Testis (tissue), 5 donors: ENCODE measurements at places on chromosomes 13 and 19.

DNA sequence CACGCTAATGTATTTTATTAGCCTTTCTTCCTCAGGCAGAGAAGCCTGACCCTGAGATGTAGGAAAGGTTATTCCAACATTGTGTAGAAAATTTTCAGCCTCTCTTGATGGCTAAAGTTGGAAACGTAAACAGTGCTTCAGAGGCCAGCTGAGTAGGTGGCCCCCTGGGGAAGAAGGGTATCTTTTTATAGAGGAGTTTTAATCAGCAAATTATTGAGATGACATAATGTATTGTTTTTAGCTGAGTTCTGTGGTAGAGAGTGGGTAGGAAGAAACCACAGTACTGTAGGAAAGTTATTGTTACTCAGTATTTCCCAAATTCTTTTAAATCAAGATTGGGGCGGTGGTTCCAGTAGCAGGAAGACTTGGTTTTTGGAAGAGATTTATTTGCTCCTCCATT lies 268.8 kb downstream of the DLEU7 start:
- no peak for DNase-seq

- DNase-seq = no peak
These were observed 10.5 kb downstream of the XRCC1 start for GRCh38 chr19:43564800-43565199.

DNA sequence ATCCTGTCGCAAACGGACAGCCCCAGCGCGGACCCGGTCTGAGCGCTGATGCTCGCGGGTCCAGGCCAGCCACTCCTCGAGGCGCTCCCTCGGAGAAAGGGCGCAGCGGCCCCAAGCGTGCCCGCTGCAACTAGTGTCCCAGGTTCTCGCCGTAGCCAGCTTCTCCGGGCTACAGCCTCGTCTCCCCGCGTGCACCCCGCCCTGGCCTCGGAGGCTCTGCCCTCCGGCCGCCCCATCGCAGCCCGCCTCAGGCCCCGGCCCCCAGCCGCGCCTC lies 487 bp downstream of the FLT1 start:
- DNase-seq = no peak

- no peak for DNase-seq
These were observed 721.0 kb downstream of the PCDH9 start for GRCh38 chr13:66509175-66509574.

DNA sequence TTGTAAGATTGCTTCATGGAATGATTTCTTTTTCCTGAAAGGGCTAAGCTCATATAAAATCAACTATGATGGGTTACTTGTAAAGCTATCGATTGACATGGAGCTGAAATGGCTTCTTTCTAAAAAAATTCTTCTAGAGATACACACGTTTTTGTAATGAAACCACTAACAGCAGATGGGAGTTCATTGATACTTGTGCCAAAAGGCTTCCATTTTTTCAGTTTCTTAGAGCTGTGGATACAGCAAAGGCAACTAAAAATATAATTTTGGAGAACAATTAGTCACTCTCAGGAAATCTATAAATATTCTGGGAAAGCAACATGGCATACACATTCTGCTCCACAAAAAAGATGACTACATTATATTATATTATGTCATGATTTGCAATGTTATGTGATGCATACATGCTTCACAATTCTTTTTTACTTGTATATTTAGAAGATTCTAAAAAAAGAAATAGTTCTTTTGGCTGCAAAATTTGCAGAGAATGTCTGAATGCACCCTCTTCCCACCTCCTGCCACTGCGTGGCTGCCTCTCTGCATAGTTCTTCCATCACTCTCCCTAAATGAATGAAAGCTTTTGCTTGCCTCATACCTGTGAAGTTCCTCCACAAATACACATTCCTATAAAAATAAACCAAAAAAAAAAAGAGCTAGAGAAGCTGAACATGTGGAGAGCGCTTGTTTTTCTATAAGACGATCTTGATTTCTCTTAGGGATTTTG lies 802.5 kb downstream of the EFNB2 start:
- no peak for DNase-seq

- DNase-seq = no peak
These were observed 24.0 kb downstream of the USP12 start for GRCh38 chr13:27147530-27148170.

GRCh38 chr13:75391432-75392100 lies 90.4 kb downstream of the TBC1D4 start:
- no peak for DNase-seq

- DNase-seq = no peak
These were observed 26.8 kb downstream of the UBAC2 start for GRCh38 chr13:99227331-99227900.

- DNase-seq = no peak
These were observed 205.4 kb downstream of the PDS5B start for GRCh38 chr13:32791545-32792172.

DNA sequence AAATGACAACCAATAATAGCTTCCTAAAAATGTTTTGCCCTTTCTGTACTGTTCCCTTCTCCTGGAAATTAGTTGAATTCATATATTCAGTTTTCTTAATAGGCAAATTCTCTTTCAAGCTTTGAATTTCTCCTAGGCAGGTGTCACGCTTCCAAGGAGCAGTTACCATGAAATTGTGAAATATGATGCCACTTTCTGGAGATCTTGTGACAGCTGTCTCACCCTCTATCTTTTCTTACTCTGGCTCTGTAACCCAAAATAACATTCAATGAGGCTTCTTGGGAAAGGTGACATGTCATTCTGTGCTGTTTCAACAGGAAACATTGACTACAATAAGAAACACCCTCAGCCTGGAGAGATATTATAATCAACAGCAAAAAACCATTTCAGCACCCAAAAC lies 80.3 kb upstream of the MRI1 start:
- DNase-seq = no peak

DNA sequence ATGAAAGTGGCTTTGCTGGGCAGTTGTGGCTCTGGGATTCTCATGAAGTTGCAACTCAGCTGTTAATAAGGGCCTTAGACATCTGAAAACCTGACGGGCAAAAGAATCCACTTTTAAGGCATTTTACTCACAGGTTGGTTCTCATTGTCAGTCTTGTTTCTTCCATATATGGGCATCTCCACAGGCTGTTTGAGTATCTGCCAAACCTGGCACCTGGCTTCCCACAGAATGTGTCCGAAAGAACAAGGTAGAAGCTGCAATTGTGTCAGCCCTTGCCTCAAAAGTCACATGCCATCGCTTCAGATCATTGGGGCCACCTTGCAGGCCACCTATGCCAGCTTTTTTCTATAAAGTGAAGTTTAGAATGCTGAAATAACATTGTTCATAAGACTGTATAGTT lies 102.4 kb downstream of the KCTD12 start:
- no peak for DNase-seq

- DNase-seq = no peak
These were observed 365.8 kb downstream of the MTUS2 start for GRCh38 chr13:29185926-29186325.

DNA sequence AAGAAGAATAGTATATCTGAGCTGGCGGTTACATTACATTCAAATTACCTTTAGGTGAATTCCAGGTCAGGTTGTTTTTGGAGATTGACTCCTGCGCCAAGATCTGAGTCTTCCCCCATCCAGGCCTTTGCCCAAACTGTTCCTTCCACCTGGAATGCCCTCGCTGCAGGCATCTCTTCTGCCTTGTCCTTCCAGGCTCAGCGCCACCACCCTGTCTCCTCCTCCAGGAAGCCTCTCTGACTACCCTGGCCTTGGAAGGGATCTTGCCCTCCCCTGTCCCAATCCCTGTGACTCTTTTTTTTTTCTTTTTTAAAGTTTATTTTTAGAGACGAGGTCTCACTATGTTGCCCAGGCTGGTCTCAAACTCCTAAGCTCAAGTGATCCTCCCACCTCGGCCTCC lies 1.7 kb upstream of the HOMER3 start:
- no peak for DNase-seq

DNA sequence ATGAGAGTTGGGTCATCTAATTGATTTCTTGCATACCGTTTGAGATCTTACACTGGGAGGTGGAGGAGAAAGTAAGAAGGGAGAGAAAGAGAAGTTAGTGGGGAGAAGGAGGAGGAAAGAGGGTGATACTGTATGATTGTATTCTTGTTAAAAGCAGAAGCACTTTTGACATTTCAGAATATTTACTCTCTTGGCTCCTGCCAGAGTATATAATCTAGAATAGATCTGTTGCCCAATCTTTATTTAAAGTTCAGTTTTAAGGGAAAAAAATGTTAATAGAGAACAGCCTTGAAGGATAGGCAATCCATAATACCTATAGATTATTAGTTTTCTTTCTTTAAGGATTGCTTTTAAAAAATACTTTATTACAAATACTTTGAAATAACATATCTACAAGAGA lies 41.5 kb downstream of the PDS5B start:
- no peak for DNase-seq

DNA sequence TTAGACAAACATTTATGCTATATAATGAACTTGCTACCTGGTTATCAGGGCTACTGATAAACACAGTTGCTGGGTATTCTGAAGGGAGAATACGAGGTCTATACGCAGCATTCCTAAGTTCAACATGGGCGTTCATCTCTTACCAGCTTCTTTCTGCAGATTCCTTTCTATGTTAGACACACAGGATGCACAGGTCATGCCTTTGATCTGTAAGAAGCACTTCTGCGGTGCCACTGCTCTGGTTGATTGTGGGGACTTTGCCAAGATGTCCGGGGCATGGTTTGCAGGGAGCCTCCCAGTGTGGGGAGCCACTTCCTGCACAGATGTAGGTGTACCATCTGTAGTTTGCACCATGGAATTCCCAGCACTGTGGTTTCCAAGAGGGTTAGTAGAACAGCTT lies 40.9 kb downstream of the ATP7B start:
- DNase-seq = no peak

GRCh38 chr19:45451131-45451849 lies 16.5 kb upstream of the FOSB start:
- peak; percentile 51 for DNase-seq

DNA sequence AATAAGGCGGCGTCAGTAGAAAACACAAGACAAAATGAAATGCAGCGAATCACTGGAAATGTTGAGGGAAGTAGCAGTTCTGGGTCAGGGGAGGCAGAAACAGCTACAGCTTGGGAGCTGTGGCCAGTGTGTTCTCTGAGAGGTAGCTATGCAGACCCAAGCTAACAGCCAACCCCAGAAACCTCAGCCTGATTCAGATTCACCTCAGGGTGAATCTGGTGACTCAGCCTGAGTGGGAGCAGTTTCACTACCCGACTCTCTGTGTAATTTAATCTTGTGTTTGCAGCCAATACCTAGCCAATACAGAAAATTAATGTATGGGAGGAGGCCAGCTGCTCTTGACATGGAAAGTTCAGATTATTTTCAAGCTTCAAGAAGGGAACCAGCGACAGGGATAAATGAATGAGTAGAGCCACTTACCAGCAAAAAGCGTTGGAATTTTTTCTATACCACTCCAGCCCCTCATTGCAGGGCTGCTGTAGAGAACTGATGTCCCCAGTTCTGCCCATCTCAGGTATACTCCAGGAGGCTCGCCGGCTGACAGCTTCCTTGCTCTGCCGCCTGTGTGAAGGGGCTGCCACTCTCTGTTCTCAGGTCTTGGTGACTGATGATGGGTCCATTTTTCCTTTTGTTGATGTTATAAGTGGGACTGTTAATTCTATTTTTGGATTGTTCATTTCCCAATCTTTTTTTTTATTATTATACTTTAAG lies 8.9 kb downstream of the IGFL3 start:
- DNase-seq = no peak

- no peak for DNase-seq
These were observed 44.1 kb downstream of the CCNE1 start for GRCh38 chr19:29855741-29856500.

- DNase-seq = peak; percentile 55
These were observed 9.4 kb downstream of the LTBP4 start for GRCh38 chr19:40610396-40611064.

GRCh38 chr13:41985788-41986508 lies 25.0 kb upstream of the VWA8 start:
- DNase-seq = no peak

GRCh38 chr13:48138270-48138669 lies 43.4 kb upstream of the MED4 start:
- no peak for DNase-seq

GRCh38 chr13:40169476-40169875 lies 497.0 kb downstream of the FOXO1 start:
- DNase-seq = no peak

- DNase-seq = no peak
These were observed 298.3 kb downstream of the DIAPH3 start for GRCh38 chr13:59865398-59865797.

GRCh38 chr19:29526730-29527499 lies 1.1 kb downstream of the VSTM2B start:
- DNase-seq = no peak

DNA sequence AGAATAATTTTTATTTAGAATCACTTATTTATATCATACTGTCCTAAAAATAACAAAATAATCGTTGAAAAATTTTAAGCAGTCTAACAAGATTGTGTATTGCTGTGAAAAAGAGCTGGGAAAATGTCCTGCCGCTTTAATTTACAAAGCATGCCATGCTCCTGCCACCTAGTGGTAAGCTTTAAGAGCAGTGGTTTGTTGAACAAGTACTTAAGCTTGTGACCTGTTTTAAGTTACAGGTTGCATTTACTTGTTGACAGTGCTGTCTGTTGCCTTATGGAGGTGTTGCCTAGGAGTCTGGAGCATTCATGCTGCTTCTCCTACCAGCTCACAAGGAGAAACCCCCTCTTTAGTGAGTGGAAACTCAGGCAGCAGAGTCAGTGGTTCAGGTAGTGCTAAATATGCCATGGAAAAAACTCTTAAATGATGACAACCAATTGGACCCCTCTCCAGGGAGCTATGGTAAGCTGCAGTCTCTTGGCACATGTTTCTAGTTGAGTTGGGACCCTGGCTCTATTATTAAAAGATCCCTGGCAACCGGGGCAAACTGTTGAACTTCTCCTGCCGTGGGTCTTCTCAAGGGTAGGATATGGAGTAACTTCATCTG lies 68.4 kb downstream of the SPATA13 start:
- peak; percentile 60 for DNase-seq

DNA sequence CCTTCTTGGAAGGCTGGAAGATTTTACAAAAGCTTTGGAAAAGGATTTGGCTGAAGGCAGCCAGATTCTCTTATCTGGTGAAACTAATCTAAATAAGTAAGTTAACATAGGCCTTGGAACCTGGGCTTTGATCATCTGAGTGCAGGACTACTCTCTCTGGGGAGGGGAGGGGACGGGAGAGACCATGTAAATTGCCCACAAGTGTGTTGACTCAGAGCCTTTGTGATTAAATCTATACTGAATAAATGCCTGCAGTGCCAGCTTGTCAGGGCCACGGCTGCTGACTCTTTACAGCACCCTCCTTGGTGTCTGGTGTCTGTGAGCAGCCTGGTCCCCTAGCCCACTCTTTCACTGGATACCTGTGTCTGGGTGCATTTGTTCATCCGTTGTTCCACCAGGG lies 251.4 kb downstream of the ITGBL1 start:
- no peak for DNase-seq

DNA sequence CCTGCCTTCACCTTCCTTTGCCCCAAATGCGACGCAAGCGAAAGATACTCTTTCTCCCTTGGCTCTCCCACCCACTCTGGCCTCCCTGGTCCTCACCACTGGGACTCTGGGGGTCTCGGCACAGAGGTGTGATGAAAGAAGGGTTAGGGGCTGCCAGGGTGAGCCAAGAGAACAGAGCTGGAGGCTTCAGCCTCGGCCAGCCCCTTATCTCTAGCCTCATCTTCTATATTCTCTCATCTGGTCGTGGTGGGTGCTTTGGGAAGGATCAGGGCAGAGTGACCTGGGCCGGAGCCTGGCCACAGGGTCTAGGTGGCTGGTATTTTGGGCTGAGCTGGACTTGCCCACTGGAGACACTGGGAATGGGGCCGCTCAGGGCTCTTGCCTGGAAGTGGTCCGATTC lies 71.1 kb upstream of the KCTD15 start:
- DNase-seq = no peak

GRCh38 chr19:18894254-18895037 lies 1.5 kb downstream of the CERS1 start:
- DNase-seq = peak; percentile 69
